Stimulated activated CD4-positive, alpha-beta T cell treated with anti-CD3 and anti-CD28 coated beads, Interleukin-4, amount 100 ng/mL, for 24 hours (primary cell): ENCODE measurements at places on chromosomes 3 and 15.
A peak's percentile ranks its signal among the peaks of the same experiment; 100 is the strongest.

DNA sequence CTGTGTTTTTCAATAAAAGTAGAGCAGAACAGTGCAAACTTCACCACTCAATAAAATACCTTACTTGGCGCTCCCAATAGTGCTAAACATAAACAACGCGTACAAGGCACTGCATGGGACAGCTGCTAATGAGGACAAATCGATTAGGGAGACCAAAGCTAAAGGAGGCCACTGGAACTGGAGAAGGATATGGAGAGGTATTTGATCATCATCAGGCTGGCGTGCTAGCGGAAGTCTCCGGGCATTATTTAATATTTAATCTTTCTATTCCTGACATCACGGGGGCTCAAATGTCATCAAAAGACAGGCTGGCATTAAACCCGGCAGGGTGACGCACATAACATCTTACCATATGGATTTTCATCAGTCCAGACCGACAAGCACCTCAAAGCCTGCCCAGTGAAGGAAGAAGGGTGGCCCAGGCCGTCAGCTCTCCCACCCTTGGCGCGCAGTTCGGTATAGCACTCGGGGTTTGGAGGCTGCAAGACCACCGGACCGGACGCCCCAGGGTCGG, 604 bp downstream of the CCPG1 start:
- no peak for DNase-seq

- DNase-seq: no peak
Measured at GRCh38 chr3:171379281-171379680, 80.9 kb downstream of the TNIK start.

DNA sequence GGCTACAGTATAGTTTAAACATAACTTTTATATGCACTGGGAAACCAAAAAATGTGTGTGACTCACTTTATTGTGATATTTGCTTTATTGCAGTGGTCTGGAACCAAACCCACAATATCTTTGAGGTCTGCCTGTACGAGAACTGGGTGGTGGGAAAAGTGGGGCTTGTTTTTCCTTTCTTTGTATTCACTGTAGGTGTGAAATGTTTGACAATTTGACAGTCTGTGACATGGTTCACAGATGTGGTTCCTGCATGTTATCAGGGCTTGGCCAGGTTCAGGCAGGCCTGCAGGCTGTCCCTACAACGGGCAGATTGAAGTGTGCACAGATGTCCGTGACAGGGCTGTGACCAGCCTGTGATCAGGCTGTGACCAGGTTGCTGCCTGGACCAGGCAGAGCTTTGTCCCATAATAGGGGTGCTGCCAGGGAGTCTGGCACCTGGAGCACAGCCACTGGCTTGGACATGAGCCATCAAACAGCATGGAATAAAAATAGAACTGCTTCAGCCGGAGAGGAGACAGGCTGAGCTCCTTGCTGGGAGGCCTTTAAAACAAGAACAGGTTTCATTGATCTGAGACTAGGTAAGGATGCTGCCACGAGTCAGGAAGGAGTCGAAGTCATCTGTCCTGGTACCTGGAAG, 61.0 kb downstream of the KLF13 start:
- peak; percentile 38 for DNase-seq

GRCh38 chr3:46283881-46284450, 41.7 kb downstream of the CCR3 start:
- DNase-seq: no peak

- DNase-seq: no peak
Measured at GRCh38 chr3:69890084-69890483, 109.4 kb upstream of the SAMMSON start.
